Kidney tubule cell (primary cell): ENCODE measurements at places on chromosomes 2 and 18.
A peak's percentile ranks its signal among the peaks of the same experiment; 100 is the strongest.

- DNase-seq, result no peak
These were observed 801.6 kb downstream of the MBD2 start for GRCh38 chr18:53422896-53423295.

- DNase-seq, result no peak
These were observed 1.3 kb downstream of the NGEF start for GRCh38 chr2:233011702-233012131.

GRCh38 chr2:25276569-25277465, 64.9 kb downstream of the DNMT3A start:
- peak; percentile 43 for DNase-seq

- peak; percentile 82 for DNase-seq
These were observed 9.1 kb upstream of the B3GNT7 start for GRCh38 chr2:231386446-231386845.

DNA sequence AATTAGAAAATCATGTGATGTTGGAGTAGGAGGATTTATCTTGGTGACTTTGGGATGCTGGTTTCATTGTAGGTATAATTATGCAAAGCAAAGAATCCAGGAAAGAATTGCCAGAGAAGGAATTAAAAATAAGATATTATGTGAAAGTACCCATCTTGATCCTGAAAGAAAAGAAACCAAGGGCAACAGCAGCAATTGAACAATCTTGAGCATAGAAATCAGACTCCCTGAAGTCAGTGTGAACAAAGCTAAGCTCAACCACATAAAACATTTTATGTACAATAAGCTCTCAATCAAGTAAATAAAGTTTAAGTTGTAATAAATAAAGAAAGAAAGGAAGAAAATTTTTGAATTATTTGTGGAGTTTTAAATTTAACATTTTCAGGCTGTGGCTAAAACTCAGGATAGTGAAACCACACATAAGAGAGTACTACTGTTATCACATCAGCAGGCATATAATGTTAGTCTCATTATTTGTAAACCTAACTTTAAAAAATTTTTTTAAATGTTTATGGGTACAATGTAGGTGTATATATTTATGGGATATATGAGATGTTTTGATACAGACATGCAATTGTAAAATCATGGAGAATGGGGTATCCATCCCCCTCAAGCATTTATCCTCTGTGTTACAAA, 32.8 kb upstream of the GPR55 start:
- no peak for DNase-seq

DNA sequence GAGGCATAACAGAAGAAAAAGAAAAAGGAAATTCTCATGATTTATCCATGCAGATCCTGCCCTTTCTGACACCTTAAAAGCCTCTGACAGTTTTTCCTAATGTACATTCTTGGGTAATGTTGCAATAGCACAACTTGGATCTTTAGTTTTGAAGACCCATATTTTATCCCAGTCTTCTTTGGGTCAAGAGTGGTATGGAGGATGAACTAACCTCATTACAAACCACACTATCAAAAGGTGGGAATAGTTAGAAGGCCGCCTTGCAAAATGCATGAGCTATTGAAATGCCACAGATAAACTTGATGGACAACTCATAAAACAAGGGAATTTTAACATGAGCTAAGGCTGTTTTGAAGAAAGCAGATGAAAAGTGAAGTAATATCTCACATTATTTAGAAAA, 1479.8 kb upstream of the ACVR2A start:
- no peak for DNase-seq

DNA sequence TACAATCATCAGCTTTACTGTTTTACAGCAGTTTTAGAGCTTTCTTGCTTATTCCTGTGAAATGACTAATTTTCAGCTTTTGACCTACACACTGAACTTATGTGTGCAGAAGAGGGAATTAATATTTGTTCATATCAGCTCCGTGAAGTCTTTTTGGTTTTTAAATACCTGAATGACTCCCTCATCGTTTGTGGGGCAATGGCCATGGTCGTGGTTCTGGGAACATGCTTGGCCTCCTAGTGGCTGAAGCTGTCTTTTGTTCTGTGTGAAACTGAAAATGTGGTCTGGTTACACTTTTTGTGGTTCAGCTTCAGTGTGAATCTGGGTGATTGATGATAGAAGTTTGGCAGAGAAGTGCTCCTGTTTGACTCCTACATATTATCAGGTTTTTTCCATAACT, 408.1 kb downstream of the THSD7B start:
- peak; percentile 78 for DNase-seq

DNA sequence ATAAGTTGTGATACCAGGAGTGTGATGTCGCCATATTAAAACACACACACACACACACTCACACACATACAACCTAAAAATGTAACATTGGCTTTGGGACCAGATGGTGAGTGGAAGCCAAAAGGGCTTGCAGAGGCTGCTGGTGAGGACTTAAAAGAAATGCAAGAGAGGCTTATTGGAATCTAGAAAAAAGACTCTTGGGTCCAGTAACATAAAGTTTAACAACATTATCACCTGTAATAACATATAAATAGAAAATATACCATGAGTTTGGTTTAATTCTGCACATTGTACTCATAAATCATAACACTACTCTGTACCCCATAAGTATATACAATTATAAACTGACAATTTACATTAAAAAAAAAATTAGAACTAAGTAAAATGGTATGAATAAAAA, 74.4 kb upstream of the MYCN start:
- no peak for DNase-seq

DNA sequence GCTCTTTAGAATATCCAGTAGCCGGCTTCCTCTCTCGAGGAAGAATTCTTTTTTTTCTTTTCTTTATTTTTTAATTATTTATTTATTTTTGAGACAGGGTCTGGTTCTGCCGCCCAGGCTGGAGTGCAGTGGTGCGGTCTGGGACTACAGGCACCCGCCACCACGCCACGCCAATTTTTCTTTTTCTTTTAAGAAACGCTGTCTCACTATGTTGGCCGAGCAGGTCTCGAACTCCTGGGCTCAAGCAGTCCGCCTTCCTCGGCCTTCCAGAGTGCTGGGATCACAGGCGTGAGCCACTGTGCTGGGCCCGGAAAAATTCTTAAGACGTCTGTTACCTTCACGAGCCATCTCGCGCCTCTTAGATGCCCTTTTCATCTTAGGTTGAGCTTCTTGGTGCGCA, 931 bp upstream of the TMEM131 start:
- no peak for DNase-seq

DNA sequence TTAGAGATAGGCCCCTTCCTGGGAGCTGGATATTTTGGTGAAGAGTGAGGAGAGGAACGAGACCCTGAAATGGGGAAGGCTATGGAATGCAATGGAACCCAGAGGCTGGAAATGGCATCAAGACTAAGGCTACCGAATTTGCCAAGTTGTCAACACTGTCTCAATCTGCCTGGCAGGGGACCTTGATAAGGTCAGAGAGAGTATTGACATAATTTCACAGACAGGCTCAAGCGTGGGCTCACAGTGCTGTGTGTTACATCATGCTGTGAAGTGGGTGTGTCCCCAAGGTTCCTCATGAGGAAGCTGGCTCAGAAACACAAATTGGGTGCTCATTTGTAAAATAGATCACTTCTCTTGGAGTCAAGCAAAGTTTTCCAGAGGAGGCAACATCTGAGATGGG, 51.8 kb upstream of the CYRIA start:
- DNase-seq, result no peak

GRCh38 chr2:47531378-47532042, 128.6 kb downstream of the MSH2 start:
- no peak for DNase-seq

DNA sequence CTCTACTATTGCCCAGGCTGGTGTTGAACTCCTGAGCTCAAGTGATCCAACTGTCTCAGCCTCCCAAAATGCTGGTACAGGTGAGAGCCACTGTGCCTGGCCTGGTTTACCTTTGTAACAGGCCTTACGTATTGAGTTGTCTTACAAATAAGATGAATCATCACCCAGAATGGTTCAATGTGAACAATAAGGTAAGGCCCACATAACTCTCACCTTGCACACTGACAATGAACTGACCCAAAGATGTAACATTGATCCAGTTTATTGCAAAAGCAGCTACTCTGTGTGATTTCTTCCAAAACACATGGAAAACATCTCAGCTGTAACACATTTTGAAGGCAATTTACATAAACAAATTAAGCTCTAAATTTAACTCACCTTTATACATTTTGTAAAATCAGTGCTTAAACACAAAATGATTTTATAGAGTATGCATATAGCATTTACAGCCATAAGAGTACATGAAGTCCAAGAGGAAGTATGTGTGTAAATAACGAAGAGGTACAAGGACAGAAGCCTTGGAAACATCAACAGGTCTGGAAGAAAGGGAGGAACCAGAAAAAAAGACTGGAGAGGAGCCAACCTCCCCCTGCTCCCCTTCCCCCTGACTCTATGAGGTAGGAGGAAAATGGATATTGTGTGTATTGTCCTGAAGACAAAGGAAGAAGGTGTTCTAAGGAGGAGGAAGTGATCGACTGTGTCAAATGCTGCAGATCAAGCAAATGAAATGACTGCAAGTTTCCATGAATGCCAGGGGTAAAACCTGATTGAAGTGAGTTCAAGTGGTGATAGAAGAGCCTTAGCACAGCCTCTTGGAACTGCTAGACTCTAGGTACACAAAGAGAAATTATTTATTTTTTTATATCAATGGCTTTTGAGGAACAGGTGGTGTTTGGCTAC, 5.6 kb upstream of the WDFY1 start:
- DNase-seq, result no peak

- no peak for DNase-seq
These were observed 20.6 kb downstream of the EVA1A start for GRCh38 chr2:75539955-75540716.

- no peak for DNase-seq
These were observed 72.8 kb upstream of the ODC1 start for GRCh38 chr2:10520926-10521325.

DNA sequence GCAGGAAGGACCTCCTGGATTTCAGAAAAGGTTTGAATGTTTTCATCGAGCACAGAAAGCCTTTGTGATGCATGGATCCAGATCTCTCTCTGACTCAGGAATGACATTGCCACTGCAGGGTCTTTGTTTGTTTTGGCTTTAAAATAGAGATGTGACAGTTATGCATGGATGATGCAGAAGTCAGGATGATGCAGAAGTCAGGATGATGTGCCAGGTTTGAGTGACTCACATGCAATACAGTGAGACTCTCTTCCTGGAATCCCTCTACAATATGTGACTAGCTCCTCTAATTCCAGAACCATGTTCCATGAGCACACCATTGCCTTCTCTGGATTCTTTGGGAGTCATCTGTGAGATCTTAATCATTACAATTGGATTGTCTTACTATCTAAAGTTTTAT, 177.9 kb upstream of the RAB6C start:
- DNase-seq, result peak; percentile 93

DNA sequence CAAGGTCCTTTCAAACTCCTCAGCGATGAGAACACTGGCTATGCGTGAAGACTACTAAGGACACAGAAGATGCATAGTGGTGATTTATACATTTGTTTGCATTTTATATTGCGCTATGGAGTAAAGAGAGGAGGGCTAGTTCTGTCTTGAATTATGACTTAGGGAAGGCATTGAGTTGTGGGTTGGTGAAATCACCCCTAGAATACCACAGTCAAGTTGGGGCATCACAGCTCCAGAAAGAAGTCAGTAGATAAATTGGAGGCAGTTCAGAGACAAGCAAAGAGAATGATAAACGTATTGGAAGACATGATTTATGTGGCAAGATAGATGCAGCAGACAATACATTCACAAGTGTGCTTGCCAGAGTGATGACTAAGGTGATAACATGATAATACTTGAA, 460.4 kb downstream of the EPHA4 start:
- DNase-seq, result no peak

- DNase-seq, result no peak
These were observed 5.2 kb downstream of the PARD6G start for GRCh38 chr18:80241919-80242777.

DNA sequence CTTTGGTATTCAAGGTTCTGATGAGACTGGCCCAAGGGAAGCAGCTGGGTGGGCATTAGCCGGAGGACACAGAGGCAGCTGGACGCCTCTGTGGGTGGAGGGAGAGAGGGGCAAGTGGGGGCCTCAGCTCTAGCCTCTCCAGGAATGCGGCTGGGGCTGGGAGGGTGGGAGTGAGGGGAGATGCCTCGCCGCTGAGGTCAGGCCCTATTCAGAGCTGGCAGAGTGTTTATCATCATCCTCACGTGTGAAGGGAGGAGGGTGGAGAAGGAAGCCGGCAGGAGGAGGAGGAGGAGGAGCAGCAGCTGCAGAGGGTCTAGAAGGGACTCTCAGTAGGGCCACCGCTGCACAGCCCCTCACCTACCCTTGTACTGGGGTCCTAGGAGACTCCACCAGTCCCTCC, 43.1 kb downstream of the TNS1 start:
- DNase-seq, result peak; percentile 18

DNA sequence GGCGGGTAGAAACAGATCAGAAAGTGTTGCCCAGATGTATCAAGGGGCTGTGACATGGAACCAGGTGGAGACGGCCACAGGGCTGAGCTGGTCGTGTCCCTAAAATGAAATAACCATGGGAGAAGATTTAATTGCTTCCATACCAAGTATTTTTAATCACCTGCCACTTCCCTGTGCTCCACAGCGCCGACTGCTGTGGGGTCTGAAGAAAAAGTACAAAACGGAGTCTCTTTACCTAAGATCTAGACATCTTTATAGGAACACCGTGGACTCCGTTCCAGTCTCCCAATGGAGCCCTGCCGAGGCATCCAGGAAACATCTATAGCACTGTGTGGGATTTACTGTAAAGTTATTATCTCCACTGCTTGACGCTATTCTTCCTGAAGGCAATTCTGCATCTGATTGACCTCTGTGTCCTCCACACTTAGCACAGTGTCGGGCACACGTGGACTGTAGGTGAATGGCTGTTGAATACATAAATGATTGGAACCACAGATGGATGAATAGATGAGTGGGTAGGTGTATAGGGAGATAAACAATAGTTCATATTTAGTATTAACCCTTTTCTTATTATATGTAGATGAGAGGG, 21.6 kb upstream of the GYPC start:
- peak; percentile 35 for DNase-seq

- peak; percentile 9 for DNase-seq
These were observed 359.9 kb upstream of the HNRNPA3 start for GRCh38 chr2:176852667-176853066.

GRCh38 chr2:195687320-195688086, 30.5 kb downstream of the SLC39A10 start:
- no peak for DNase-seq

- peak; percentile 19 for DNase-seq
These were observed 249.9 kb downstream of the PLCL1 start for GRCh38 chr2:198054299-198054698.

DNA sequence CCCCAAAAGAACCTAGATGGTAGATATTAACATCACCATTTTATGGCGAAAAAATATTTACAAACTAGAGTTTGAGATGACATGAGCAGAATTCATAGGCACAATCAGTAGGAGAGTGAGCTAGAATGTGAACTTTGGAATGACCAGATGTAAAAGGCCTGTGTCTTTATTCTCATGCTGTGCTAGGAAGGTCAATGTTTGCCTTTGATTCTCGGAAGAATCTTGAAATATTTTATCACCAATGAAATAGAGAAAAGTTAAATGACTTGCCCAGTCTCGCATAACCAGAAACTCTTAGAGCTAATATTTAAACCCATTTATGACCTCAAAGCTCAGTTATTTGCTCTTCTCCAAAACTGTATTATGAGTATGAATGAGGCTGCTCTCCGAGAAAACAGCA, 9.2 kb upstream of the REG3G start:
- DNase-seq, result no peak
